Left colon (tissue), 2 donors: ENCODE measurements at places on chromosomes 4 and X. TPM values are rescaled to one million over a fixed set of nuclear protein-coding genes. Genes with fewer than 3 reads are reported as not detected.

DNA sequence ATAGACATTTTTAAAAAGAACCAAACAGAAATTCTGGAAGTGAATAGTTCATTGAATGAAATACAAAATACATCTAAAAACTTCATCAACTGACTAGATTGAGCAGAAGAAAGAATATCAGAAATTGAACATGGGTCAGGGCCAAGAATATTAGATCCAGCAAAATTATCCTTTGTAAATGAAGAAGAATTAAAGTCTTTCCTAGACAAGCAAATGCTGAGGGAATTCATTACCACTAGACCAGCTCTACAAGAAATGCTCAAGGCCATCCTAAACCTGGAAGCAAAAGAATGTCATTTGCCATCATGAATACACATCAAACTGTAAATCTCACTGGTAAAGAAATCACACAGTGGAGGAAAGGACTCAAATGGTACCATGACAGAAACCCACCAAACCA lies 72.7 kb upstream of the RPL34 start:
- no peak for DNase-seq

DNA sequence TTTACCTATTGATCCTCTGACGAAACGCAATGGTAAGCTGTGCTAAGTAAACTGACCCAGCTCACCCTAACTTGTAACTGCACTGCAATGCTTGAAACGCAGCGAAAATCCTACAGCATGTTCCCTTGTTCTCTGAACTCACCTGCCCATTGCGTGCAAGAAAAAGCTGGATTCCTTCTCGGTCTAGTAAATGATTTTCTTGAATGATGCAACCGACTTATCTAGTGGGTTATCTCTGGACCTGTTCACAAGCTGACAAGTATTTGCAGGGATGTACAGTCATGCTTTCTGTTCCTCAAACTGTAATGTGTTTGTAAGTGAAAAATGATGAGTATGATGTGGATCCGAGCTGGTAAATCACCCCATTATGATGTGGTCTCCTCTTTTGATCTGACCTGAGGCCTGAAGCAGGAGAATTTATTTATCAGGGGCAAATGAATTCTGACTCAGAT lies 140.1 kb downstream of the BTC start:
- DNase-seq, result no peak

DNA sequence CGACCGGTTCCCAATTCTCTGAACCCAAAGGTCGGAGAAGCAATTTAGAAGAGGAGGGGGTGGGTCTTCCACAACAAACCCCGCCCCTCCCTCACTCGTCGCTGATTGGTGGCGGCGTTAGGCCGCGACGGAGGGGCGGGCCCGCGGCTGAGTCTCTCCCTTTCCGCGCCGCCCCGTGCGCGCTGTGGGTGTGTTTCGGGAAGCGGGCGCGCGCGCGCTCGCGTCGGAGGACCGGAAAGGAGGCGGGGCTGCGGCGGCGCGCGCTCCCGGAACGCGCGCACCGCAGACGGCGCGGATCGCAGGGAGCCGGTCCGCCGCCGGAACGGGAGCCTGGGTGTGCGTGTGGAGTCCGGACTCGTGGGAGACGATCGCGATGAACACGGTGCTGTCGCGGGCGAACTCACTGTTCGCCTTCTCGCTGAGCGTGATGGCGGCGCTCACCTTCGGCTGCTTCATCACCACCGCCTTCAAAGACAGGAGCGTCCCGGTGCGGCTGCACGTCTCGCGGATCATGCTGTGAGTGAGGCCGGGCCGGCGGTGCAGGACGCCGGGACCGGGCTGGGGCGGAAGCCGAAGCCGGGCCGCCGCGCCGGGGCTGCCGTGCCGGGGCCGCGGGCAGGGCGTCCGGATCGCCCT lies at the start of gene SPCS3:
Gene SPCS3 (plus strand): TSS at position 263 of the 636 bp plus-strand sequence. CDS start 111 bp downstream, at position 374.
- peak; percentile 98 for DNase-seq

Gene ANOS1
- total RNA-seq, result 0.18 TPM

GRCh38 chrX:68431836-68432235 lies 1.5 kb downstream of the OPHN1 start:
- DNase-seq, result no peak
